ENCODE measurements at places on chromosomes 3 and 15.
A peak's percentile ranks its signal among the peaks of the same experiment; 100 is the strongest.

- no peak for DNase-seq
Measured at GRCh38 chr3:148852271-148852992, 12.7 kb upstream of the CPA3 start.

GRCh38 chr3:158909870-158910269 lies 108.0 kb downstream of the MFSD1 start:
- no peak for DNase-seq

- no peak for DNase-seq
Measured at GRCh38 chr15:74593122-74593521, 22.5 kb upstream of the CLK3 start.

DNA sequence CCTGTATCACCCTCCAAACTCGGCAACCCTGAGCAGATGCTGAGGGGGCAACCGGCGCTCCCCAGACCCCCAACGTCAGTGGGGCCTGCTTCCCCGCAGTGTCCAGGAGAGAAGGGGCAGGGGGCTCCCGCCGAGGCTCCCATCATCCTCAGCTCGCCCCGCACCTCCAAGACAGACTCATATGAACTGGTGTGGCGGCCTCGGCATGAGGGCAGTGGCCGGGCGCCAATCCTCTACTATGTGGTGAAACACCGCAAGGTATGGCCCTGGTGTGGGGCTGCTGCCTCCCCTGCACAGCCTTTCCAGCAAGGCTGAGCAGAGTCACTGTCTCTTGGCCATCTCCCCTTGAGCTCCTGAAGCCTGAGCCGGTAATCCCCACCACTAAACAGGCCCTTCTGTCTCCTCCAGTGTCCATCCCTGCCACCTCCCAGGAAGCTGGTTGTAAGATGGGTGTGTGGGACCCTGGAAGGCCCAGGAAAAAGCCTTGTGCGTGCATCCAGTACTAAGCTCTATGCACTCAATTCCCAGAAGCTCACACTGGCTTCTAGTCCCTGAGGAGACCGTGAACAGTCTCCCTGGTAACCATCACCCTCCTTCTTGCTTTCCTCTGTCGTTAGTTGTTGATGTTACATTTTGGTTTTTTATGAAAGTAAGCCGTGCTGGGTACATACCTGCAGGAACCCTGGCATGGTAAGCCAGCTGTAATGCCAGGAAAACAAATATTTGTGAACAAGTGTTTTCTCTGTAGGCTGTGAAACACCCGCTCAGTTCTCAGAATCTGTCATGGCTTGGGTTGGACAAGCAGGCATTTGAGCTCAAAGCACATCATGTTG lies 63.3 kb downstream of the BOC start:
- no peak for DNase-seq

DNA sequence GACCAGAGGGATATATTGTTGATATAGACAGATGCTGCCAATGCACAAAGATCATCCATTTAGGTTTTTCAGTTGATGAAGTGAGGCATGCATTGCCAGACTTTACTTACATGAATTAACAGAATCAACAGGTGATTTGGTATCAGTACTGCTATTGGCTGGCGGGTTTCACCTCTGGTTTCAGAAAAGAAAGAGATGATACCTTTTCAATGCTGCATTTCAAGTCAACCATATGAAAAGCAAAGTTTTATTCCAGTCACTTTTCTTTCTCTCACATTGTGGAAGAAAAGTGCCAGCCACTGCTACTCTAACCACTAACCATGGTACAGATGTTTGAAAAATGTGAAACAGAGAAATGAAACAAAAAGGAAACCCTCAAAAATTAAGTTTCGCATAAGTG lies 289.1 kb downstream of the TIGIT start:
- no peak for DNase-seq

DNA sequence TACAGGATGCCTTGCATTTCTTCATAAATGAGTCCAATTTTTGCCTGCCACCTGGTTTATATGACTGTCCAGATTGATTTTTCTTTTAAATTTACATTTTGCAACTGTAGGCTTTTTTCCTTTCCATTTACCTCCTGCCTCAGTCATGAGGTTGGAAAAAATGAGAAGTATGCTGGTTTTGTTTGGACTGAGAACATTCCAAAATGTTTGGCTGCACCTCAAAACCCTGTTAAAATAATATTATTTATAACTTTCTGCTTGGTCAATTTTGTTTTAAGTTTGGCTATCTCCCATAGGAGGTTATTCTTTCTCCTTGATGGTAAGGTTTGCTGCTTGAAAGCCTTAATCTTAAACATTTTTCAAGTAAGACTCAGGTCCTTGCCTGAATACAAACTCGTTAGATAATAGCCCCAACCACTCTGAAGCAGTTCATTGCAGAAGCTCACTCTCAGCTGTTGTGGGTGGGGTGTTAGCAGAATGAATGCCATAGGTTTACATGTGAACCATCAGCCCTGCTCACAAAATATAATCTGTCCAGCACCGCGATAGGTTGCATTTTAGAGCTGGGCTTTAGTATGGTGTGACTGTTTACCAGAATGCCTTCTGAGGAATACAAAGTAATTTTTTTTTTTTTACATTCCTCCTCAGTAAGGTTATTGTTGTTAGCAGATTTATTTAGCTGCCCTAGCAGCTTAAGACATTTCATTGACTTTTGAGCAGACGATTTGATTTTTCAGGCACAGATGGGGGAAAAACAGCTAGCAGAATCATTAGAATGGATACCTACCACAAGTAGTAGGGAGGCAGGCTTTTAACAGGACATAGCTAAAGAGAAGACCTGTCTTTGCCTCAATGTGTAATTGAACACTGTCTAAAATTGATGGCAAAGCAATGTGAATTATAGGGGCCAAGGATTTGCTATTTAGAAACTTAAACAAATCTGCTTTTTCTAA lies 630.8 kb upstream of the KCNMB2 start:
- DNase-seq, result peak; percentile 66

- DNase-seq, result no peak
Measured at GRCh38 chr15:81181220-81181619, 15.5 kb upstream of the IL16 start.

- DNase-seq, result no peak
Measured at GRCh38 chr15:67836955-67837354, 2.9 kb downstream of the RNU6-1 start.

- no peak for DNase-seq
Measured at GRCh38 chr15:51830276-51830806, 888 bp downstream of the TMOD3 start.

DNA sequence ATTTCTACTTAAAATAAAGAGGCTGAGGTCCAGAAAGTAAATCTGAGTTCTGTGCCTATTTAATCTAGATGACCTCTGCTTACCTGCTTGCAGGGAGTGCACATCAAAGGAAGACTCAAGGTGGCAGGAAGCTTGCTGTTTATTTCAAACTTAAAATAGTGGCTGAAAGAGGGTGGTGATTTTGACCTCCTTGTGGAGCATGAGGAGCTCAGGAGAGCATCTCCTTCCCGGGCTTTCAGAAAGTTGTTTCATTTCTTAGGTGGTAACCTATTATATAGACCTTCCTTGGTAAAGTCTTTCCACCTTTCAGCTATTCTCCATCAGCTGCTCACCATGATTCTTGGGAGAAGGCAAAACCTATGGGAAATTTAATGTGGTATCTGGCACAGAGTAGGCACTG lies 494 bp downstream of the GCSAM start:
- DNase-seq, result no peak

GRCh38 chr3:9867106-9867505 lies 12.9 kb downstream of the CIDEC start:
- no peak for DNase-seq

DNA sequence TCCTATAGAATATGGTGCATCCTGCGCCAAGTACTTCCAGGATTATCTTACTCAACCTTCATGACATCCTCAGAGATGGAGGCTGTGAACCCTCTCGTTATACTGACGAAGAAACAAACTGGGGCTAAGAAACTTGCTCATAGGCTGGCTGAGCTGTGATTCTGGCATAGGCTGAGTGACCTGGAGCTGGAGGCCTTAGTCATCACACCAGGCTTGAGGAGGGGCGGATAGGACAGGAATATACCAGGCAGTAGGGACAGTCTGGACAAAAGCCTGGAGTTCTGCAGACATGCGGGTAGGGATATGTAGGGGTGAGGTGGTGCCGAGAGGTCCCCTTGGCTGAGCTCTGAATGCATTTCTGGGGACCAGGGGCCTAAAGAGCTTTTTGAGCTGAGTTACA lies 18.1 kb downstream of the HEMK1 start:
- DNase-seq, result no peak

DNA sequence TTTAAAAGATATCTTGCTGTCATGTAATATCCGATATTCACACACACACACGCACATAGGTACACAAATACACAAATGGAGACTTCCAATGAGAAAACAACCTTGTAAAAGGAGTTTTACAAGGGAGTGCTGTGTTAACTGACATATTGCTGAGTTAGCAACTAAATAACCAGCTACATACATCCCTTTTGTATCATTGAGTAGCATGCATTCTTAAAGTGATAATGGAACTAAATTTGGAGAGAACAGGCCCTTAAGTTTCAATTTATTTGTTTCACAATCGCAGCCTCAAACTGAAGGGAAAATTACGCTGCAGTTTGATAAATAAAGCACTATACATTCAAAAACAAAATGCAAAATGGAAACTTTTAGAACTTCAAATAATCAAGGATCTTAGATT lies 1046.0 kb upstream of the NR2F2 start:
- no peak for DNase-seq

GRCh38 chr3:133487920-133488540 lies 85.5 kb upstream of the CDV3 start:
- no peak for DNase-seq

DNA sequence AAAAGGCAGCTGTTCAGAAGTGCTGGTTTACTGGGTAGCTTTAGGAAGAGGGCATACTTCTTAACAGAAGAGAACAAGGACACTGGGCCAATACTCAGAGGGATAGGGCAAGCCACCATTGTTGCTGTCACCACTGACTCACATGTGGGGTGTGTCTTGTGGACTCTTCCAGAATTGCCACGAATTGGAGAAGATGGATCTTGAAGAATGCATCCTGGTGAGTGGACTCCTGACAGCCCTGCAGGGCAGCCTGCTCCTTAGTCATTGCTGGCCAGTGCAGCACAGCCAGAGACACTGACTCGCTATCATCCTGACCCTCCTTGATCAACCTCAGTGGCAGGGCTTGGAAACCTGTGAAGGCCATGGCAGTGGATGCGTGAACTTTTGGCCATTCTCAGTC lies 62.3 kb downstream of the UBP1 start:
- no peak for DNase-seq

- no peak for DNase-seq
Measured at GRCh38 chr3:26350853-26351252, 271.7 kb upstream of the LRRC3B start.

- no peak for DNase-seq
Measured at GRCh38 chr15:63582718-63583426, 14.3 kb upstream of the FBXL22 start.

GRCh38 chr3:7615043-7615442 lies 754.1 kb downstream of the GRM7 start:
- DNase-seq, result no peak

- DNase-seq, result no peak
Measured at GRCh38 chr3:71742621-71743020, 11.0 kb upstream of the GPR27 start.

- no peak for DNase-seq
Measured at GRCh38 chr3:49349348-49350114, 8.6 kb downstream of the GPX1 start.

GRCh38 chr3:59935025-59935424 lies 885.2 kb upstream of the CFAP20DC start:
- DNase-seq, result no peak

GRCh38 chr15:57591822-57592367 lies at the start of gene MYZAP:
TSS of gene MYZAP (plus strand) at chr15:57591904. CDS start at chr15:57592035, 131 bp downstream.
- no peak for DNase-seq

DNA sequence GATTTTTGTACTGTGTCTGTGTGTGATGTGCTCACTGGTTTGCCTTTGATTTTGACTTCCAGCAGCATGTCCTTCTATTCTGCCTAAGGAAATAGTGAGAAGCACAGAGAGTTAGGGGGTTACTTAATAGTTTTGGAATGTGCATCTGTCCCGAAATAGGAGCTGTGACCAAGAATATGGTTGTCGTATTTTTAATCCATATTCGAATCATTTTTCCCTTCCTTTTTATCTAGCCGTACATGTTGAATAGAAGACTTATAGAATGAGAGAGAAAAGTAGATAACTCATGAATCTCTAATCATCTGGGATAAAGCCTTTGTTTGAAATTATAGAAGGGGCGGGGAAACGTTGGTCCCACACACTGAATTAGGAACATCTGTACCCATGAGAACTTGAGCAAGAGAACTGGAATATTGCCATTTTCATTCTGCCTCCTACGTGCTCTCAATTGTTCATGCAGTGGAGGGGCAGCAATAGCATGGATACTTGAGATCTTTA lies 23.6 kb downstream of the CRTC3 start:
- DNase-seq, result peak; percentile 85

GRCh38 chr15:66472176-66472999 lies 25.2 kb downstream of the SNAPC5 start:
- DNase-seq, result peak; percentile 22

DNA sequence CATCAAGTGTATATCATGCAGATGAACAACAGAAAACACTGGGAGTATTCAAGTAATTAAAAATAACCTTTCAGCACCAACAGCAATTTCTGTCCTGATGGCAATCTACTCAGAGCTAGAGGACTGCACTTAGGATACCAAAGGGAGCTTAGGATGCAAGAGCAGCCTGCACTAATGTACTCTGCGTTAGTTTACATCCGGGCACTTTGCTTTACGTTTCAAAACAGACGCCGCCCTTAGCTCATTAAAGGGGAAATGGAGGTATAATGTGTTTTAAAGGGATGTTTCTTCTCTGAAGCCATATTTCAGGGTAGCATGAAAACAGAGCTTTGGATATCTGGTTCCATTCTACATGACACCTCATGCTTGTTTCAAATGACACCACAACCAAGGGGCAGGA lies 14.0 kb upstream of the B3GNT5 start:
- DNase-seq, result no peak

GRCh38 chr3:82311901-82312300 lies 550.5 kb upstream of the GBE1 start:
- no peak for DNase-seq

- no peak for DNase-seq
Measured at GRCh38 chr3:34793057-34793456, 846.3 kb upstream of the ARPP21 start.

DNA sequence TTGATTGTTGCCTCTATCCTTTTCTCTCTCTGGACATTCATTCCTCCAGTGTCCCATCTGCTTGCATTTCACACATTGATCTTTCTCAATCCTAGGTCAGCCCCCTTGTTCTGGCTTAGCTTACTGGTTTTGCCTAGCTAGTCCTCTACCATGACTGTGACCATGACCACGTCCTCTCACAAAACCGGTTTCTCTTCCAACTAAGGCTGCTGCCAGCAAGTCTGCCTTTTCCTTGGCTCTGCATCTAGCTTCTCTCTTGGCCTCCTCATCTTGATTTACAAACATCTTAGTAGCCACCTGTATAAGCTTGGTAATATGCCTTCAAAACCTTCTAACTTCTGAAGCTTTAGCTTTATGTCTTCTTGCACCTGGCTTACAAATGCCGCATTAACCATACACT lies 167.2 kb downstream of the STXBP5L start:
- DNase-seq, result no peak

Measured in fibroblast of the conjunctiva (primary cell).